ENCODE measurements at places on chromosomes 5 and 9. TPM values are rescaled to one million over a fixed set of nuclear protein-coding genes. Genes with fewer than 3 reads are reported as not detected.

PAXX gene
- 119 TPM for polyA plus RNA-seq

EIF4E1B gene
- polyA plus RNA-seq = not detected

HSD17B3 gene
- polyA plus RNA-seq = 0.58 TPM

PHF24 gene
- 0.04 TPM for polyA plus RNA-seq

OCLN gene
- 12.0 TPM for polyA plus RNA-seq

CCNJL gene
- polyA plus RNA-seq = 0.44 TPM

MAMDC4 gene
- polyA plus RNA-seq = 11.5 TPM

SLC36A3 gene
- polyA plus RNA-seq = not detected

COMMD10 gene
- 19.8 TPM for polyA plus RNA-seq

ADAMTSL2 gene
- 1.0 TPM for polyA plus RNA-seq

SPATA9 gene
- polyA plus RNA-seq = 0.06 TPM

DOLPP1 gene
- 16.5 TPM for polyA plus RNA-seq

TLX3 gene
- not detected for polyA plus RNA-seq

KIF4B gene
- not detected for polyA plus RNA-seq

GTF3C5 gene
- 46.3 TPM for polyA plus RNA-seq

CDH9 gene
- not detected for polyA plus RNA-seq

GALNT10 gene
- 1.4 TPM for polyA plus RNA-seq

TEX48 gene
- polyA plus RNA-seq = not detected

LHX3 gene
- not detected for polyA plus RNA-seq

SLC27A4 gene
- 65.2 TPM for polyA plus RNA-seq

FOXI1 gene
- not detected for polyA plus RNA-seq

IL31RA gene
- polyA plus RNA-seq = 0.01 TPM

FST gene
- 4.6 TPM for polyA plus RNA-seq

CARD9 gene
- 1.8 TPM for polyA plus RNA-seq

ARL10 gene
- 3.8 TPM for polyA plus RNA-seq

ZBED3 gene
- polyA plus RNA-seq = 1.0 TPM

Measured in esophagus (tissue), 2 donors.